ENCODE measurements at places on chromosomes 11 and 22.

DNA sequence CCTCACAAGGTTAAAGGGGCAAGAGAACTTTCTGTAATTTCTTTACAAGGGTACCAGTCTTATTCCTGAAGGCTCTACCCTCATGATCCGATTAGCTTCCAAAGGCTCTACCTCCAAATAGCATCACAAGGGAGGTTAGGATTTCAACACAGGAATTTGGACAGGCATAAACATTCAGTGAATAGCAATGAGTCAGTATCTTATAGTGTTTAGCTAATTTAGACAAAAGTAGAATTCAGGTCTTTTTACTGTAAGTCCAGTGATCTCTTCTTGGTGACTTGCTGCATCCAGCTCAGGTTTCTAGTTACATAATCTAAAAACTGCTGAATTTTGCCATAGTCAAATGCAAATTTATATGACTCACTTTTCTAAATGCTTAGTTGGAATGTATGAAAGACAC, 1995.6 kb upstream of the RAG2 start:
- no peak for DNase-seq

DNA sequence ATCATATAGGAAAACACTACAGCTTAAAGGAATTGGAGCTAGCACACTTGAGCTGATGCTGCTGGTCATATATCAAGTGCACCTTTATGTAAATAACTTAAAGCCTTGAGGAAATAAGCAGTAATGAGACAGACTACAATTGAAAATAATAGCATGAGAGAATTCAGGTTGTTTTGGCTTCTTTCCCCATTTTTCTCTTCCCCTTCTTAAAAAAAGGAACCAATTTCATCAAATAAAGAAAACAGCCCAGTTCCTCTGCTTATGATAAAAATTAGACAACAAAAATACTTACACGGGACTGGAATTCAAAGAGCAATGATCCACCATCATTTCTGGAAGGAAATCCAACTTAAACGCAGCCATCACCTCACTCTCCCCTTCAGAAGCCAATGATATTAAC, 50.2 kb upstream of the RAPSN start:
- no peak for DNase-seq

DNA sequence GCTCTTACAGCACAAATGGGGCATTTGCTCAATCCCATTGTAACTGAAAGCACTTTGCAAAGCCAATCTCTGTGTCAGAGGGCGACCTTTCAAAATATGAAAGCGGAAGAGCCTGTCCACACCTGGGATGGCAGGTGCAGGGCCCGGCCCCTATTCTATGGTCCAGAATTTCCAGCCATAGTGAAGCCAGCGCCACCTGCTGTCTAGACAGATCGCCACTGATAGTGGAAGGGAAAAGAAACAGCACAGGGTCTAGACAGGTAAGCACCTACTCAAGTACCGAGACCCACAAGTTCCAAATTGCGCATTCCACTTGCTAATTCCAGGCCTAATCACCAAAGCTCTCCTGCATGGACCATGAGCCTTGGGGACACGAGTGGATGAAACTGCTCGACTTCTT, 141.4 kb downstream of the NTM start:
- no peak for DNase-seq

- DNase-seq: no peak
These were observed 19.4 kb downstream of the SNU13 start for GRCh38 chr22:41668971-41669911.

DNA sequence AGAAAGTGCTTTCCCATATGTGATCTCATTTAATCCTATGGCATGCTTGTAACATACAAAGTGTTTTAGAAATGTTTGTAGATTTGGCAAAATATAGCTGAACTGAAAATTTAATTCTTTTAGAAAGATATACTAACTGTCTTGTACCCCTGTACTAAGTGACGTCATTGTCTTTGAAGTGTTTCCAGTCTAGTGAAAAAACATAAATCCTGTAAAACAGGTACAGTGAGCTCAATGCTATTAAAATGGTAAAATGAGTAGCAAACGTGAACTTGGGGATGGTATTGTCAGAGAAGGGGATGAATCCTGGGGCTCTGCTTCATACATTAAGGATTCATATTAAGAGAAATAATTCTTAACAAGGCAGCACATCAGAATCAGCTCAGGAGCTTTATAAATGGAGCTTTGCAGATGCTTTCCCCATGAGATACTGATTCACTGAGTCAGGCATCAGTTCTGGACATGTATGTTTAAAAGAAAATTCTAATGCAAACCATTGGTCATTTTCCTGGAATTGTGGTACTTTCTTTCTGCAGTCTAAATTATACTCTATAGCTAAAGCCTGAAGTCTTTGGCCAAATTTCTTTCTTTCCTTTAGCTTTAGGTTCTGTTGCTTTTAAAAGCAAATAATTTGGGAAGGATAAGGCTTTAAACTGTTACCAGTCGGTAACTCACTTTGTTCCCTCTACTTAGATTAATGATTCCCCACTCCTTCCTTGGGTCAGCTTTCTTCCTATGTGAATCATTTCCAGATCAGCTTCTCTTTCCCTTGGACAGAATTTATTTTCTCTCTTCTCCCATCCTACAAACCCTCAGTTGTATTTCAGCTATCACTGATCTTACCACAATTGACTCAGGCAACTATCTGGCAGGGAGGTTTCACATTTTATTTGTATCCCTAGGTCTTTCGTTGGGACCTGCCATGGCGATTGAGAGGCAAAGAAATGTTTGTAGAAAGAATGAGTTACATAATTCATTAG, 57.5 kb upstream of the DDI1 start:
- no peak for DNase-seq

DNA sequence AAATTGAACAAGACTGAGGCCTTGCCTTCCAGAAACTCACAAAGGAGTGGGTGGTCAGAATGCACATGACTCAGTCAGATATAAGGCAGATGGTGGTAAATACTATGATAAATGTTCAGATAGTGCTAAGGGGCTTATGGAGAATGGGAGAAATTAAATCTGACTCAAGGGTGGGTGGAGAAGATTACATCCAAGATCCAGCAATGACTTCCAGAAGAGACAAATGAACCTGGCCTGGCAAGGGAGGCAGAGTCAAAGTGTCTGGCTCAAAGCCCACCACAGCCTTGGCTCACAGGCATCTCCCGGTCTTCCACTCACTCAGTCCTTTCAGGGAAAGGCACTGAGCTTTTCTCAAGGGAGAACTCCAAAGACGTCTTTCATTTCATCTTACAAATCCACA, 6.1 kb upstream of the ZBTB16 start:
- no peak for DNase-seq

Data from NCI-H524 treated with DMSO at 0.1 percent for 48 hours (cell line).